ENCODE measurements at places on chromosomes 1 and 21. TPM values are rescaled to one million over a fixed set of nuclear protein-coding genes. Genes with fewer than 3 reads are reported as not detected.

The NKAIN1 gene
- total RNA-seq: 0.33 TPM

The SLC16A4 gene
- 44.7 TPM for total RNA-seq

The CRYAA gene
- not detected for total RNA-seq

The UBIAD1 gene
- 10.0 TPM for total RNA-seq

The PCAT6 gene
- not detected for total RNA-seq

The PRAMEF1 gene
- total RNA-seq: not detected

The TNFRSF1B gene
- 43.0 TPM for total RNA-seq

The SLC1A7 gene
- 1.2 TPM for total RNA-seq

The TFAP2E gene
- total RNA-seq: 0.33 TPM

The RUNX1 gene
- total RNA-seq: 16.0 TPM

The ASCL5 gene
- total RNA-seq: not detected

The KCNK1 gene
- 7.4 TPM for total RNA-seq

The VAMP3 gene
- 117 TPM for total RNA-seq

The S100A1 gene
- total RNA-seq: 0.17 TPM

The CACNA1S gene
- not detected for total RNA-seq

The RGS8 gene
- total RNA-seq: under 0.01 TPM

The MIXL1 gene
- total RNA-seq: not detected

The PMF1 gene
- total RNA-seq: 23.8 TPM

The FNDC10 gene
- total RNA-seq: 1.6 TPM

The SZRD1 gene
- 47.1 TPM for total RNA-seq

The CA14 gene
- not detected for total RNA-seq

The MRTO4 gene
- total RNA-seq: 25.5 TPM

The SV2A gene
- 19.4 TPM for total RNA-seq

The OLIG2 gene
- total RNA-seq: not detected

The SAMD13 gene
- 1.2 TPM for total RNA-seq

The TNFAIP8L2 gene
- not detected for total RNA-seq
